Activated naive CD4-positive, alpha-beta T cell (primary cell): ENCODE measurements at places on chromosomes 12 and 14.

GRCh38 chr14:100864960-100865681 is 38.4 kb downstream of the RTL1 start:
- DNase-seq, result no peak

GRCh38 chr12:44159216-44159615 is 323.3 kb downstream of the TMEM117 start:
- no peak for DNase-seq

- DNase-seq, result no peak
Measured at GRCh38 chr14:81007131-81007530, 51.7 kb downstream of the TSHR start.

GRCh38 chr14:77007975-77008421 is 20.5 kb downstream of the IRF2BPL start:
- no peak for DNase-seq
